ENCODE measurements at places on chromosomes 16 and 17.

DNA sequence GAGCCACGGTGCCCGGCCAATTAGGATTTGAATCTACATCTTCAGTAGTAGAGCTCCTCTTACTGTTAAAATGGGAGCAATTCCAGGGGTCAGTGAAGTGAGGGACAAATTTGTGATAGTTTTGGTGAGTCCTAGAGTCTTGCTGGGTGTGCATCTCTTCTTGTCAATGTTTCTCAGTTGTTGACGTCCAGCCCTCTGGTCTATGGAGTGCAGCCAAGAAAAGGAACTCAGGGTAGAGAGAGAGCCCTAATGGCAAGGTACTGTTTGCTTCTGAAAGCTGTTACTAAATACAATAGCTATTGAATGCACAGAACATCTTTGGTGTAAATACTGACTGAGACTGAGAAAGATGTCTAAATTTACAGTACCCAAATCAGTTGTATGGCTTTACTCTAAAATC, 282.5 kb upstream of the SALL1 start:
- no peak for DNase-seq

- DNase-seq: no peak
These were observed 759 bp upstream of the PAM16 start for GRCh38 chr16:4351880-4352279.

GRCh38 chr16:35733278-35733965, 2274.0 kb downstream of the TP53TG3F start:
- no peak for DNase-seq

- no peak for DNase-seq
These were observed 131.8 kb downstream of the STX8 start for GRCh38 chr17:9443811-9444210.

DNA sequence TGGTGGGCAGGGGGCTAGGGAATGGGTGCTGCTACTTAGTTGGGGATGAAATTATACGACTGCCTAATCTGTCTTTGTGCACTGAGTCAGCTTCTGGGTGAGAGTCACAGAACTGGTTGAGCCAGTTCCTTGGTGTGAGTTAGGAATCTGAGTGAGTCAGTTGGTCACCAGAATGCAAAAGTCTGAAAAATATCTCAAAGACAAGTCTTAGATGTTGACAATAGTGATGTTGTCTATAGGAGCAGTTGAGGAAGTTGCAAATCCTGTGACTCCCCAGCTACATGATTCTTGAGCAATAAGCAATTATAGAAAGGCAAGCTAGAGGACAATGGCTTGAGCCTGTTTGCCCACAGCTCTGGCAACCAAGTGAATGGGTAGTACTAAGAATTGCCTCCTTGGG, 399.2 kb downstream of the CNTNAP4 start:
- no peak for DNase-seq

All from activated CD4-positive, alpha-beta T cell treated with anti-CD3 and anti-CD28 coated beads for 4 hours (primary cell).